ENCODE measurements at places on chromosomes 1 and 21.
A peak's percentile ranks its signal among the peaks of the same experiment; 100 is the strongest.

DNA sequence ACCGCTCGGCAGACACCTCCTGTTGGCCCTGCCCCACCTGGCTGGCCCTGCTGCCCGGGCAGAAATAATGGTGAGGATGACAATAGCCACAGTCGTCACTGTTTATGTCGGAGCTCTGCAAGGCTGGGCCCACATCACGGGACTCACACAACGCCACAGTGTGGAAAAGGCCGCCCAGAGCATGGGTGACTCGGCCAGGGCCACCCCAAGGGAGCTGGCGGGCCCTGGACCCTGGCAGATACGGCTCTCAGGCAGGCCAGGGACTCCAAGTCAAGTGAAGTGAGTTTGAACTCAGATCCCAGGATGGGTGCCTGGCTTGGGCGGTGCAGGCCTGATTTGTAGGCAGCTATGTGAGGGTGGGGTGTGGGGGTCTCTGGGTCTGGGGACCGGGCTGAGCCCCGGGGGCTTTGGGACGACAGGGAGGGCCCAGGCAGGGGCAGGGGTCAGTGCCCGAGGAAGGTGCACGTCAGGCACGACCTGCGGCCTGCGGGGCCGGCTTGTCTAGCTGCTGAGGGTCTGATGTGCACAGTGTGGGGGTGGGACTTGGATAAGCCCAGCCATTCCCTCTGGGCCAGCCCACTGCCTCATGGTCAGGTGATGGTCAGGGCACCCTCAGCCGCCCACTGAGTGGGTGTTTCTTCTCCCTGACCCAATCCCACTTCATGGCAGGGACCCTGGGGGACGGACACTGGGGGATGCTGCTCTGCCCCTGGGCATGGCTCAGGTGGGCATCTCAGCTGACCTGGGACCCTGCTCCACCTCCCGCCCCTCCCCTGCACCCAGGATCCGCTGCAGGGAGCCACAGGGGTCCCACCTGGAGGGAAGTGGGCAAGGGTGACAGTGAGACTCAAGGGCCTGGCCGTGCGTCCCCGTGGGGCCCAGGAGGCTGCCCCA lies 1.0 kb downstream of the RNF223 start:
- no peak for DNase-seq

GRCh38 chr1:4617506-4617905 lies 36.9 kb upstream of the AJAP1 start:
- no peak for DNase-seq

GRCh38 chr1:210669951-210670350 lies 341.2 kb downstream of the HHAT start:
- no peak for DNase-seq

GRCh38 chr1:151759241-151759640 lies 4.1 kb downstream of the MRPL9 start:
- no peak for DNase-seq

GRCh38 chr1:115955228-115955627 lies 21.1 kb upstream of the SLC22A15 start:
- DNase-seq, result no peak

DNA sequence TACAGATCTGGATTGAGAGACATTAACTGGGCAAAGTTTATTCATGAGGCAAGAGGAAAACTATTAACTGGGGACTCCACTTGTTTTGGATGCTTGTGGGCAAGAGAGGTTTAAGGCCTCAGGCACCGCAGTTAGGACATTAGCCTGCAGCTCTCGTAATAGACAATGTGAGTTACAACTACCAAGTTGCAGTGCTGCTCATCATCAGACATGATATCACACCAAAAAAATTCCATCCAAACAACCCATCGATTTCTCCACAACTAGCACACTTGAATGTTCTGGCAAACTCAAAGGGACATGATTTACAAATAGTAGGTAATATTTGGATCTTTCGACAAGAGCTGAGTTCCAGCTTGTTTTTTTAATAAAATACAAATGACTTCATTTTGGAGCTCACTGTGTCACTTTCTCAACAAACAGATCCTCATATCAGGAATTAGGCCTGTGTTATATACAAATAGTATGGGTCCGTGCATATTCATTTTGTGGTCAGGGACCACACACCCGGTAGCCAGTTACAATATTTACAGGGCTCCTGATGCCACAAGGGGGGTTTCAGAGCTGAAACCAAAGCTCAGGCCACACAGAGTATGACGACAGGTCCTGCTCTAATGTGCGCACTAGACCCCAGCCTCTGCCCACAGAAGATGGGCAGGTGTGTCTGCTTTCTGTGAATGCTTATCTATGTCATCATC lies 128.0 kb downstream of the TGFBR3 start:
- DNase-seq, result no peak

DNA sequence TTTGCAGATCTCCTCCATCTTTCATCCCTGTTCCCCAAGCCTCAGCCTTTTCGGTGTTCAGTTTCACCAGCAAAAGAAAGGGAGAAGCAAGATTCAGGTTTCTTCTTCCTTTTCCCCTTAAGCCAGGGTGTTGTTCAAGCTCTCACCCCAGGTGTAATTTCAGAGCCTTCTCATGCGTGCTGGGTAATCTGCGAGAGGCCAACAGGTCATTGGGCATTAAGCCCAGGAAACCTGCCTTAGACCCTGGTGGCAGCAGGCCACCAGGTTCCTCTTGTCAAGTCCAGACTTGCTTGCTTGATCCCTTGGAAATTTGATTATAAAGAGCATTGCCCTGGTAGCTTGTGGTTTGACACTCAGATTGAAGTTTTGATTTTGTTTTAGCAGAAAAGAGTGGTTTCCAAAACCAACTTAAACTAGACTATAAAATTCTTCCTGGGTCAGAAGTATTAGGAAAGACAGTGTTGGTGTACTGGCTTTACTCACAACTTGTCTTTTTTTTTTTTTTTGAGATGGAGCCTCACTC lies 6.9 kb downstream of the AKR1A1 start:
- peak; percentile 4 for DNase-seq

DNA sequence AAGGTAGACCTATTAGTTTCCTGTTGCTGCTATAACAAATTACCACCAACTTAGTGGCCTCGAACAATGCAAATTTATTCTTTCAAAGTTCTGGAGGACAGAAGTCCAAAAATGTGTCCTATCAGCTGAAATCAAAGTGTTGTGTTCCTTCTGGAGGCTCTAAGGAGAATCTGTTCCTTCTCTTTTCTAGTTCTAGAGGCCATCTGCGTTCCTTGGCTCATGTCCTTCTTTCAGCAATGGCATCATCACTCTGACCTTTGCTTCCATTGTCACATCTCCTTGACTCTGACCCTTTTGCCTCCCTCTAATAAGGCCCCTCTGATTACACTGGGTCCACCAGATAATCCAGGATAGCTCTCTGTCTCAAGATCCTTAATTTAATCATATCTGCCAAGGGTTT lies 1.2 kb upstream of the MR1 start:
- no peak for DNase-seq

DNA sequence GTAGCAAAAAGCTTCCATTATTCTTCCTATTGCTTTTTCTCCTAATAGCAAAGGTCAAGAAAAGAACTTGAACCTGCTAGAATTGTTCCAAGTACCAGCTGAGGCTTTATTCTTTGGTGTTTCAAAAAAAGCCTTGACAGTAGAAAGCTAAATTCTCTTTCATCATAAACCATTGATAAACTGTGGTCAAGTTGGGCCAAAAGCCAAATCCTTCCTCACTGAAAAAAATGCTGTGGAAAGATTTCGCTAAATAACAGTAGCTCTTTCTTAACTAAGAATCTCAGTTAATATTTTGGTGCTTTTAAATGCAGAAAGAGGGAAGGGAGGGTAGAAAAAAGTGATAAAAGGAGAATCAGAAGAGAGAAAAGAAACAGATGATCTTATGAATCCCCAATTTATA lies 14.0 kb upstream of the JAM2 start:
- no peak for DNase-seq

- peak; percentile 45 for DNase-seq
Measured at GRCh38 chr1:203505526-203506204, 11.7 kb downstream of the OPTC start.

DNA sequence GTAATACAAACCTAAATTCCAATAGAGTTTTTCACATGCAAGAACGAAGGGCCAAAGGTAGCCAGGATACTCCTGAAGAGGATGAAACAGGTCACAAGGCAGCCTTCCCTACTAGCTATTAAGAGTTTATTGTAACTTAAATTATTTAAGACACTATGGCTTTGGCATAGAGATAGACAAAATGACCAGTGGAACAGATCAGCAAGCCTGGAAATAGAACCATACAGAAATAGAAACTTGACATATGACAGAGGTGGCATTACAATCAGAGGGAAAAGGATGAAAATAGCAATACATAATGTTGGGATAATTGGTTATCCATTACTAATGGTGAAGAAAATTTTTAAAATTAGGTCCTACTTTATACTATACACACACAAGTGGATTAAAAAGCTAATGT lies 16.5 kb downstream of the GFI1 start:
- DNase-seq, result no peak
